ENCODE measurements at places on chromosomes 5 and 9. TPM values are rescaled to one million over a fixed set of nuclear protein-coding genes. Genes with fewer than 3 reads are reported as not detected.

CLINT1 gene
- 140 TPM for polyA plus RNA-seq

CCNJL gene
- 44.7 TPM for polyA plus RNA-seq

ACOT12 gene
- polyA plus RNA-seq, result 0.29 TPM

SRD5A1 gene
- 63.2 TPM for polyA plus RNA-seq

GZMA gene
- polyA plus RNA-seq, result not detected

SELENOP gene
- polyA plus RNA-seq, result 5.5 TPM

DAB2IP gene
- 19.7 TPM for polyA plus RNA-seq

DNA sequence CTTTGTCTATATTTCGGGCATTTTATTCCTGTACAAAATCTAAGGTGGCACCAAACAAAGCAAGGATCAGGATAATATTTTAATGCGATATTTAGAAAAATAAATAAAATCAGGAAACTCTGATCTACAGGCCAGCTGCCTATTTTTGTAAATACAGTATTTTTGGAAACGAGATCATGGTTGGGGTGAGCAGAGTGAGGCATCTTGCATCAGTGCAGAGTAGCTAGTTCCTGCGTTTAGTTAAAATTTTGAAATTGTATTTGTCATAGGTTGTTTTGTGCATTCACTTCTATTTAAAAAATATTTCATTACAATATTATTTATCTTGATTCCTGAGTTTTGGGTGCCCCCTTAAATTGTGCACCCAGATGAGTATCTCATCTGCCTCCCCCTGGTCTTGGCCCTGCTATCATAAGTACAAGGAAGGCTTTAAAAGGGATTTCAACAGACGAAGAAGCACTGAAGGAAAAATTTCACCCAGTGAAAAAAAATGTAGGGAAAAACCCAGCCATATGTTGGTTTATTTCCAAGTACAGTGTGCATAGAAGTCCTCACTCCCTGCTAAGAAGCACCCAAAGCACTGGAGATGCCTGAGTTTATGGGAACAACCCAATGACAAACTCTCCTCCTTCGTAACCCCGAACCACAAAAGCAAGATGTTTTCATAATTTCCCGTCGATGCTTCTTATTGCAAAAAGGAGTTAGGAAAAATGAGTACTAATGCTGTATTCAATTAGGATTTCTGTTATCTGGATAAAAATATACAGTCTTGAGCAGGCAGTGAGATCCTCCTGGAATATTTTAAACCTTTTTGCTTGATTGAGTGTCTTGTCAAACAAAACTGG, 304.7 kb upstream of the CLINT1 start:
- no peaks in the 10 kb centered on the region for H3K4me1 ChIP-seq
- no peak for DNase-seq
- H3K36me3 ChIP-seq, result no peaks in the 10 kb centered on the region
- H3K27ac ChIP-seq, result no peak overlapping the region
- no peak overlapping the region for H3K4me3 ChIP-seq

GRCh38 chr5:159095151-159095721, 4.5 kb downstream of the EBF1 start:
- no peaks in the 10 kb centered on the region for H3K36me3 ChIP-seq
- H3K4me3 ChIP-seq, result no peak overlapping the region
- H3K4me1 ChIP-seq, result peaks cover 25% of the 10 kb centered on the region
- H3K27ac ChIP-seq, result no peak overlapping the region
- peaks cover 88% of the 10 kb centered on the region for H3K27me3 ChIP-seq

DNA sequence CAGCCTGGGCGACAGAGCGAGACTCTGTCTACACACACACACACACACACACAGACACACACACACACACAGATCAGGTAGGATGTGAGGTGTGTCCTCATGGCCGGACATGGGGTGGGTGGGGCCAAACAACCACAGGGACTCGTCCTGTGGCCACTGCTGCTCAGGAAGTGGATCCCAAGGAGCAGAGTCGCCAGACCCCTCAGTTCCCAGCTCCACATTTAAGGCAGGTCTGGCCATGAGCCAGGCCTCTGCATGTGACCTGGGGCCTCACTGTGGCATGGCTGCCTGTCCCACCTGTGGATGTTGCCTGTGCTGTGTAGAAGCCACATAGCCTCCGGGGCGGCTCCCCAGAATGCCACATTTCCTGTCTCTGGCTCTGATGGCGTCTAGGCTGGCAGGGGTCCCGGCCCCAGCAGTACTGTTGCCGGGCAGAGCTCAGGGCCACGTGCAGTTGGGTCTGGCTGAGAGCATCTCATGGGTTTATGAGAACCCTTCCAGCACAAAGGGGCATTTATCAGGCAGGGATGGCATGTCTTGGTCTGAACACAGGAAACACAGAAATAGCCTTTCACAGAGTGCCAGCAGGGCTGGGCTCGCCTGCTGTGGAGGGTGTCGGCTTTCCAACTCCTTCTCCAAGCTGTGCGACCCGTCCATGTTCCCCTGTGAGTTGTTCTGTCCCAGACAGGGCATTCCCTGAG, 9.9 kb upstream of the NINJ1 start:
- H3K4me3 ChIP-seq, result no peak overlapping the region
- H3K4me1 ChIP-seq, result no peaks in the 10 kb centered on the region
- no peaks in the 10 kb centered on the region for H3K36me3 ChIP-seq
- no peak for DNase-seq

DNA sequence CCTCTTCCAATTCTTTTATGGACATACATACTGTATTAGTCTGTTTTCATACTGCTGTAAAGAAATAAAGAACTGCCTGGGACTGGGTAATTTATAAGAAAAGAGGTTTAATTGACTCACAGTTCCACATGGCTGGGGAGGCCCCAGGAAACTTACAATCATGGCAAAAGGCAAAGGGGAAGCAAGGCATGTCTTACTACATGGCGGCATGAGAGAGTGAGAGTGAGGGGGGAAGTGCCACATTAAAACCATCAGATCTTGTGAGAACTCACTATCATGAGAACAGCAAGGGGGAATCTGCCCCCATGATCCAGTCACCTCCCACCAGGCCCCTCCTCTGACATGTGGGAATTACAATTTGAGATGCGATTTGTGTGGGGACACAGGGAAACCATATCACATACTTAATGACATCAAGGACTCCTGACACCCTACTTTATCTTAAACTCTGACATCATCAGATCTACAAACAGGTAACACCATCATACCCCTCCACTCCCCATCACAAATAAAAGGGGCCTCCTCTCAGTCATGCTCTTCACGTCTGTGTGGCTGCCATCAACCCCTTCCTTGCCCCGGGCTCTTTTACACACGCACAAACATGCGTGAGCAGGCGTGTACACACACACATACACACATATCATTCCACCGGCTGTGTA, 9.7 kb downstream of the ANKRD33B start:
- H3K36me3 ChIP-seq, result no peaks in the 10 kb centered on the region
- no peaks in the 10 kb centered on the region for H3K27me3 ChIP-seq
- no peak for DNase-seq
- peaks cover 2% of the 10 kb centered on the region for H3K4me1 ChIP-seq
- no peak overlapping the region for H3K4me3 ChIP-seq

DNA sequence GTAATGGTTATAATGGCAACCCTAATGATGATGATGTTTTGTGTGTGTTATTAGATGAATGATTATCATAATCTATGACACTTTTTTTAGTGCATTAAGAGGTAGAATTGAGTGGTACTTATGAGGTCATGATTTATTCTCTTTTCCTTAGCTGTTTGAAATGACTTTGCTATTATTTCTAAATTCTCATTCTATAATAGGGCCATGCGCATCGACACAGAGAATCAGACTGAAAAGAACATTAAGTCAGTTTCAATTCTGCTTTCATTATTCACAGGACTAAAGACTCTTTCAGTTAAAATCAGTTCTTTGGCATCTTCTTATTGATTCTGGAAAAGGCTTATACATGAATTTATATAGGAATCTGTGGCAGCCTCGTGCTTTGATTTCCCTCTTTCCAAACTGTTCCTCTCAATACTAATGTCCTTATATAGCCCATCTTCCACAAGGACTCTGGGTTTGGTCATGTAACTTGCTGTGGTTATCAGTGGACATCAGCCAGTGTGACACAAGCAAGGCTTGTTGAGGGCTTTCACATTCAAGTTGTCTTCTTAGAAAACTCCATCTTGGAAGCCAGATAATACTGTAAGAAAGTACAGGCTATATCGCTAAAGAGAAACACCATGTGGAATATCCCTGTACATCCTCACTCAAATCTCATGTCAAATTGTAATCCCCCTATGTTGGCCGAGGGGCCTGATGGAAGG, 140.3 kb upstream of the CHD1 start:
- no peaks in the 10 kb centered on the region for H3K4me1 ChIP-seq
- no peak overlapping the region for H3K27ac ChIP-seq
- no peaks in the 10 kb centered on the region for H3K36me3 ChIP-seq
- H3K4me3 ChIP-seq, result no peak overlapping the region
- no peak for DNase-seq

DNA sequence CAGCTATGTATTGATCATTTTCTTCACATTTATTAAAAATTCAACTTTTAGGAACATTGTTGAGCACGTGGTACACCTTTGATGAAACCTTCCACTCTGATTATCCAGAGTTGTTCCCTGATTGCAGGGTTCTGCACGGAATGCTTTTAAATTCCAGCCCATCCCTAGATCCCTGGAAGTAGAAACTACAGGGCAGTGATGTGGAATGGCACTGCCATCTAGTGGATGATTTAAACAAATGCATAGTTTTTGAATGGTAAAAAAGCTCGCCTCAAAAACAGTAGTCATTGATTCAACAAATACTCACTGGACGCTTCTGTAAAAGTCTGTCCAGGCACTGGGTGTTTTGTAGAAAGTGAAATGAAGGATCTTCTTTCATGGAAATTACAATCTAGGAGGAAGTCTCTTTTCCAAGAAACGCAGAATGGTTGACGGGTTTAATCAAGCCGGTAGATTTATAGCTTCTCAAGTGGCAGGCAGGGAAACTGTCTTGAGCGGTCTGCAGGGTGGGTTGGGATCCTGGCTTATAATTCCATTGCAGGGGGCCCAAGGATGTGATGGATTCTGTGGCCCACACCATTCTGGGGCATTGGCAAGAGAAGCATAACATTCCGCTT, 118.4 kb downstream of the ARHGAP26 start:
- H3K27me3 ChIP-seq, result no peaks in the 10 kb centered on the region
- H3K27ac ChIP-seq, result no peak overlapping the region
- no peak overlapping the region for H3K4me3 ChIP-seq
- no peaks in the 10 kb centered on the region for H3K36me3 ChIP-seq
- H3K4me1 ChIP-seq, result no peaks in the 10 kb centered on the region
- DNase-seq, result no peak

DNA sequence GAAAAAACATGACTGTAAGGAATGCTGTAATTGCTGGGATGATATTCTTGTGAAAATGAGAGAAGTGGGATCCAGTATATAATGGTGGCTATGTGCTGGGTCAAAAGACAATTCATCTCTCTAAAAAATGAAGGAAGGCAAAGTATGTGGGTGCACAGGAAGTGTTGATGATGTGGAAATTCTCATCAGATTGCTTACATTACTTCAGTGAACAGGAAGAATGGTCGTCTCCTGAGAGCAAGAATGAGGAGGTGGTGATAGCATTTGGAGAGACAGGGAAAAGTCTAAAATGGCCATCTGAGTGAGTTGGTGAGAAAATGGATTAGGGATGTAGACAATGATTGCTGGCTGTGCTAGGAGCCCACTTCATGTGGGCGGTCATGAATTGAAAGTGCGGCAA, 253.5 kb upstream of the NREP start:
- H3K36me3 ChIP-seq, result no peaks in the 10 kb centered on the region
- no peak for DNase-seq
- H3K27ac ChIP-seq, result no peak overlapping the region
- H3K27me3 ChIP-seq, result no peaks in the 10 kb centered on the region

DNA sequence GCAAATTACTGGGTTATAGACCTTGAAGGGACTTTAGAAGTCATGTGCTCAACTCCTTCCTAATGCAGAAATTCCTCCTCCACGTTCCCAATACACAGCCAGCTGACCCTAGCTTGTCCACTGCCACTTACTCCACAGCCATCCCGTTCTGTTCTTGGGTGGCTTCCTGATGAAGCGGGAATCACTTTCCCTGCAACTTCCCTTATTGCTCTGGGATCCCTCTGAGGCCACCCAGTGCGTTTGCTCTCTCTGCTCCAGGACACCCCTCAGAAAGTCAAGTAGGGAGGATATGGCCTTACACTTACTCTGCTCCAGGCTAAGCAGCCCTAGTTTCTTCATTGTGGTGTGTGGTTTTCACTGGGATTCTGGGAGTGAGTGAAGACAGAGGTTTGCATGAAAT, 55.5 kb downstream of the GALNT12 start:
- DNase-seq, result no peak
- no peaks in the 10 kb centered on the region for H3K4me1 ChIP-seq
- no peak overlapping the region for H3K4me3 ChIP-seq
- no peak overlapping the region for H3K27ac ChIP-seq
- H3K36me3 ChIP-seq, result no peaks in the 10 kb centered on the region

- DNase-seq, result no peak
- no peaks in the 10 kb centered on the region for H3K36me3 ChIP-seq
- H3K4me3 ChIP-seq, result no peak overlapping the region
- no peaks in the 10 kb centered on the region for H3K4me1 ChIP-seq
- H3K27ac ChIP-seq, result no peak overlapping the region
- H3K27me3 ChIP-seq, result no peaks in the 10 kb centered on the region
Observed at GRCh38 chr5:61023131-61023530, 78.1 kb downstream of the NDUFAF2 start.

DNA sequence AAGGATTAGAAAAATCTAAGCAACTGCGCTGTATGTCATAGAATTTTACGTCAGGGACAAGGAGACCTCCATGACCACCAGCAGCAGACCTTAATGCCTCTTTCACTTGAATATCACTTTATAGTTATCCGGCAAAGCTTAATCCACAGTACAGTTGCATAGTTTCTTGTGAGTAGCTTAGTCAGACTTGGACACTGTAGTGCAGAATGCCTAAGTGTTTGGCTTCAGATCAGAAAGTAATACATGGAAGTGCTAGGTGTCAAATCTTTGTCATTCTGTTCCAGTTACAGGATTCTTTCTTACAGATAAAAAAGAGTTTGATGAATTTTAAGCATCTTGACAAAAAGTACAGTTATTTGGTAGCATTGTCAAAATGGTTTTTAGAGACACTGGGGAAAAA, 239.9 kb upstream of the PAPPA start:
- no peak for DNase-seq
- H3K27me3 ChIP-seq, result no peaks in the 10 kb centered on the region
- H3K27ac ChIP-seq, result no peak overlapping the region

GRCh38 chr9:81597419-81598122, 91.8 kb downstream of the TLE1 start:
- peaks cover 10% of the 10 kb centered on the region for H3K36me3 ChIP-seq
- no peaks in the 10 kb centered on the region for H3K27me3 ChIP-seq
- H3K4me1 ChIP-seq, result peaks cover 27% of the 10 kb centered on the region
- no peak for DNase-seq
- no peak overlapping the region for H3K27ac ChIP-seq
- no peak overlapping the region for H3K4me3 ChIP-seq

DNA sequence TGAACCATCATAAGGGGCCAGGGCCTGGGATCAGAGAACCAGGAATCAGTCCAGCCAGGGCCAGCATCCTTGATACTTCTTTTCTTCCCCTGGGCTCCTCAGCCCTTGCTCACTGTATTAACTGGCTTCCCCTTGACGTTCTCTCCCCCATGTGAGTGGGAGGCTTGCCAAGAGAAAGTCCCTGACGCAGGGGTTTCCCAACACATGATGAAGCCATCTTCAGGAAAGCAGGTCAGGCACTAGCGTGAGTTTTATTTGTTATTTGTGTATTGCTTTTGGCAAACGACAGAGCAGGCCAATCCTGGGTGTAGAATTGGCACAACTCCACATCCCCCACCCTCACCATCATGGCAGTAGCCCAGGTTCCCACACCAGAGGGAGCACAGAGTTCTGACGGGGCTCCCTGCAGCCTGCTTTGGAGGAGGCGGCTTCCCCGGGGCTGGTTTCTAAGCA, 165.5 kb upstream of the NFIL3 start:
- no peaks in the 10 kb centered on the region for H3K27me3 ChIP-seq
- no peak for DNase-seq
- no peaks in the 10 kb centered on the region for H3K4me1 ChIP-seq
- no peak overlapping the region for H3K27ac ChIP-seq
- H3K36me3 ChIP-seq, result no peaks in the 10 kb centered on the region

All from H1 (cell line).